CD4-positive, alpha-beta T cell treated with Interleukin-1 beta for 1 hour (primary cell): ENCODE measurements at places on chromosomes 12 and 14.

- no peak for DNase-seq
Measured at GRCh38 chr14:78752518-78753188, 582.5 kb downstream of the NRXN3 start.

DNA sequence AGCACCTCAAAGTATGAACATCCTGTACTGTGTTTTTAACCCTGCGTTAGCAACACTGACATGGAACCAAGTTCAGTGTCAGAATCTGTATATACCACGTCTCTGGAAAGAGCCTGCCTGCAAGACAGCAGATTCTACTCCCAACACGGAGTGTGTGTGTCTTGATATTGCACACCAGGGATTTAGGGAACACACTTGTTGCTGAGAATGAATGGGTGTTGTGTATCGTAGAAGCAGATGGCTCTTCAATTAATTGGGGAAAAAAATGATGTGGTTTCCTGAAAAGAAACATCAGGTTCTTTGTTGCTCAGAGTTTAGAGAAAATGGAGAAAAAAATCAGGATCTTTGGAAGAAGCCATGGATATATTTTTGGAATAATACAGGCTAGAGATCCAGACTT lies 170.8 kb downstream of the EGLN3 start:
- DNase-seq: no peak

GRCh38 chr12:55060470-55060869 lies 40.7 kb downstream of the NEUROD4 start:
- no peak for DNase-seq

DNA sequence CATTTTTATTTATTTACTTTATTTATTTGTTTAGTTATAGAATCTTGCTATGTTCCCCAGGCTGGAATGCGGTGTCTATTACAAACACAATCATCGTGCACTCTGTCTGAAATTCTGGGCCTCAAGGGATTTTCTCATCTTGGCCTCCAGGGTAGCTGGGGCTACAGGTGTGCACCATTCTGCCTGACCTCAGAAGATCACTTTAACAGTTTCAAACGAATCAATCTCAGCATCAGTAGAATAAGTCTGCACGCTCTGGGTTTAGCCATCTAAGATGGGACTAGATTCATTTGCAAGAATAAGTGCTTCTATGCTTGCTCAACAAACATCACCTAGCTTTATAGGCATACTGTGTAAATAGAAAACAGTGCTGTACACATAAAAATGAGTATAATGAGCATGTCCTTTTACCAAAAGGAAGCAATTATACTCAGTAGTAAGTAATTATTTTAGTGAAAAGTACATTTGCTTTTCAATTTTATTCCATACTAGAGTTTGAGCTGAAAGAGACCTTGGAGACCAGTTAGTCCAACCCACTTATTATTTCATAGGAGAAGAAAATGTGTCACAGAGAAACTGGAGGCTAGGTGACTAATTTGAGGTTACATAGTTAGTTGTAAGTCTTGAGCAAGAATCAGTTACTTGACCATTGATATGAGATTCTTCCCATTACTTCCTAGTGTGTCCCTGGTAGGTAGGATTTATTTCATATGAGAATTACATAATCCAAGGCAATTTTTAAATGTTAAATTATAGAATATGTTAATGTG lies 456.5 kb upstream of the LMO3 start:
- DNase-seq: no peak

DNA sequence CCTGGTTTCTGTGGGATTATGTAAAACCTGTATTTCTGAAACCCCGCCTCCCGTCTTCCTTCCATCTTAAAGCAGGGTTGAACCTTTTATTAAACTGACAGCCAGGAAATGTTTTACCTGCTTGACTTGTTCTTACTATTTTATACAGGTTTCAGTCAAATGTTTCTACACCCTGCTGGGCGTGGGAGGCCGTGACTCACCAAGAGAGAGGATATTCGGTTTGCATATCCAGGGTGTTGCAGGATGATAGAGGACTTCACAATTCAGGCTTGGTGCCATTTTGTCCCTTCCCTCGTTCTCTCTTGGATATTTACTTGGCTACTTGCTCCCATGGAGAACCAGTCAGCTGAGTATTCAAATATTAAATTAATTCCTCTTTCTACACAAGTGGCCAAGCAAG lies 69.7 kb downstream of the ARF6 start:
- DNase-seq: no peak

- no peak for DNase-seq
Measured at GRCh38 chr12:27915021-27915420, 57.5 kb downstream of the PTHLH start.

DNA sequence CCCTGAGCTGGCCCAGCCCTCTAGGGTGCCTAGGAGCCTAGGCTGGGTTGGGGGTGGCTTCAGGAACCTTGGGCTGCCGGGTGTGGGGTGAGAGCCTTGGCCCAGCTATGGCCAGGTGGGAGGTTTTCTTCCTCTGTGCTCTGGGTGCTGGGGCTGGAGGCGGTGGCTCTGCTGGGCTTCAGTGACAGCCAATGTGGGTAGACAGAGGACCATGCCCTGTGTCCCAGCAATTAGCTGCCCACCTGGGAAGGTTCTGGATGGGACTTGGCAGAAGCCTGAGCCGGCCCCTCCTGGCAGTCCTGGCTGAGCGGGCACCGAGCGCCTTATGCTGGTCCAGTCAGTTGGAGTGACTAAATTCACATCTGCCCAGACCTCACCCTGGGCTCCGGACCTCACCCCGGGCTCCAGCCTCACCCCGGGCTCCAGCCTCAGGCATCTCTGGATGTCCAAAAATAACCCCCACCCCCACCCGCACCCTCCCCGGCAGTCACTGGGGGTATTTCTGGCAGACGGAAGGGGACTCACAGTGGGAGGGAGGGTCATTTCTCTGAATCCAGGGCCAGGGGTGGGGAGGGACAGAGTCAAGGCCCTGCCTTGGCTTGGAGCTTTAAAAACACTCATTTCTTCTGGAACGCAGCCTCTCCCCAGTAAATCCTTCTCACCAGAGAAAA lies 46.9 kb downstream of the CYP46A1 start:
- DNase-seq: no peak

- no peak for DNase-seq
Measured at GRCh38 chr12:6532927-6533652, 1.2 kb upstream of the GAPDH start.

GRCh38 chr12:43009846-43010240 lies 420.3 kb upstream of the PRICKLE1 start:
- DNase-seq: no peak

- no peak for DNase-seq
Measured at GRCh38 chr12:126998747-126999285, 1268.2 kb upstream of the TMEM132C start.

- DNase-seq: no peak
Measured at GRCh38 chr12:49511410-49511809, 27.4 kb upstream of the KCNH3 start.
